Cardiac ventricle fibroblast (primary cell): ENCODE measurements at places on chromosomes 1 and 21. TPM values are rescaled to one million over a fixed set of nuclear protein-coding genes. Genes with fewer than 3 reads are reported as not detected.

SAMD11 gene
- 11.4 and 12.5 TPM in 2 replicates for total RNA-seq

TFAP2E gene
- not detected in 2 replicates for total RNA-seq

DLGAP3 gene
- total RNA-seq: 0.12 TPM in 1 of 2 replicates, not detected in the other

SLAMF9 gene
- total RNA-seq: not detected in 2 replicates

SMIM1 gene
- 2.1 TPM in 1 of 2 replicates, not detected in the other for total RNA-seq

FCRL5 gene
- total RNA-seq: not detected in 2 replicates

BECN2 gene
- not detected in 2 replicates for total RNA-seq

SELL gene
- 0.12 and 0.34 TPM in 2 replicates for total RNA-seq

ADAMTS5 gene
- total RNA-seq: 8.4 and 8.7 TPM in 2 replicates

VSIG8 gene
- not detected in 2 replicates for total RNA-seq

GJB4 gene
- not detected in 2 replicates for total RNA-seq

PLA2G5 gene
- total RNA-seq: 6.5 and 10.0 TPM in 2 replicates

CLCA2 gene
- total RNA-seq: 1.1 and 4.3 TPM in 2 replicates

SLC66A1 gene
- 12.3 and 20.6 TPM in 2 replicates for total RNA-seq

CHIT1 gene
- total RNA-seq: not detected in 2 replicates

SLC45A1 gene
- 4.8 and 10.3 TPM in 2 replicates for total RNA-seq

NOTCH2NLA gene
- 18.0 and 26.3 TPM in 2 replicates for total RNA-seq

TMPRSS15 gene
- total RNA-seq: not detected in 2 replicates

S100A7A gene
- total RNA-seq: not detected in 2 replicates

GPX7 gene
- 21.6 and 31.8 TPM in 2 replicates for total RNA-seq

ASH1L gene
- 30.2 and 32.7 TPM in 2 replicates for total RNA-seq

NES gene
- total RNA-seq: 27.0 and 30.6 TPM in 2 replicates

UTS2 gene
- total RNA-seq: not detected in 2 replicates

FMO3 gene
- total RNA-seq: 3.6 and 7.6 TPM in 2 replicates

SPAG17 gene
- not detected in 2 replicates for total RNA-seq

FCRL2 gene
- total RNA-seq: not detected in 2 replicates

SIM2 gene
- not detected in 2 replicates for total RNA-seq

GSTM5 gene
- total RNA-seq: 4.4 and 7.1 TPM in 2 replicates
